Spinal cord (tissue), 10 donors: ENCODE measurements at places on chromosomes 3 and 15. TPM values are rescaled to one million over a fixed set of nuclear protein-coding genes. Genes with fewer than 3 reads are reported as not detected.

Gene ARGFX
- total RNA-seq = not detected

Gene GNAT1
- not detected for total RNA-seq

Gene STRA6
- 9.4 TPM for total RNA-seq

Gene STT3B
- total RNA-seq = 196 TPM

Gene RTP3
- not detected for total RNA-seq

Gene DCUN1D1
- 41.5 TPM for total RNA-seq

GRCh38 chr3:161393803-161394202 is 22.5 kb upstream of the SPTSSB start:
- H3K36me3 ChIP-seq = no peaks in the 10 kb centered on the region
- no peak overlapping the region for H3K27ac ChIP-seq
- no peak overlapping the region for H3K4me3 ChIP-seq
- DNase-seq = no peak
- no peaks in the 10 kb centered on the region for H3K27me3 ChIP-seq

GRCh38 chr3:178465260-178466180 is 70.7 kb upstream of the KCNMB2 start:
- no peak for DNase-seq
- H3K27me3 ChIP-seq = no peaks in the 10 kb centered on the region
- no peaks in the 10 kb centered on the region for H3K36me3 ChIP-seq
- H3K4me3 ChIP-seq = no peak overlapping the region
- H3K27ac ChIP-seq = no peak overlapping the region

GRCh38 chr3:119676020-119676419 is 1.2 kb downstream of the COX17 start:
- no peak overlapping the region for H3K27ac ChIP-seq
- no peaks in the 10 kb centered on the region for H3K27me3 ChIP-seq
- peak overlapping the region; percentile 63 for H3K4me3 ChIP-seq
- no peak for DNase-seq
- H3K4me1 ChIP-seq = no peaks in the 10 kb centered on the region

DNA sequence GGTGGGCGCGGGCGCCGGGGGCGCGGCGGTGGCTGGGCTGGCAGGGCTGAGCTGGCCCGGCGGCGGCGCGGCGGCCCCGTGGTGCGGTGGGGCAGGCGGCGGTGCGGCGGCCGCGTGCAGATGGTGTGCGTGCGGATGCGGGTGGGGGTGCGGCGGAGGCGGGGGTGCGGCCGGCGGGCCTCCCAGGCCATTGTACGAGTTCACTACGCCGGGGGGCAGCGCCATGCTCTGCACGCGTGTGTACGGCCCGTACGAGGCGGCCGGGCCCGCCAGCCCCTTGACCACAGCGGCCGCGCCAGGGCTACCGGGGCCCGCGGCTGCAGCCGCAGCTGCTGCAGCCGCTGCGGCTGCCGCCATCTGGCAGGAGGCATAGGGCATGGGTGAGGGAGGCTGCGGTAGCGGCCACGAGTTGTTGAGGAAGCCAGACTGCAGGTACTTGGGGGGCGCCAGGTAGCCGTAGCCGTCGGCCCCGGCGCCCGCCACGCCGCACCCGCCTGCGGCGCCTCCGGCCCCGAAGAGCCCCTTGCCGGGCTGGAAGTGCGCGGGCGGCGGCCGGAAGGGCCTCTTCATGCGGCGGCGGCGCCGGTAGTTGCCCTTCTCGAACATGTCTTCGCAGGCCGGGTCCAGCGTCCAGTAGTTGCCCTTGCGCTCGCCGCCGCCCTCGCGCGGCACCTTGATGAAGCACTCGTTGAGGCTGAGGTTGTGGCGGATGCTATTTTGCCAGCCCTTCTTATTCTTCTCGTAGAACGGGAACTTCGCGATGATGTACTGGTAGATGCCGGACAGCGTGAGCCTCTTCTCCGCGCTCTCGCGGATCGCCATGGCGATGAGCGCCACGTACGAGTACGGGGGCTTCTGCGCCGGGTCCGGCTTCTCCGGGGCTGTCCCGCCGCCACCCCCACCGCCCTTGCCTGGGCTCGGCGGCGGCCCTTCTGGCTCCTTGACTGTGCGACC is 951 bp downstream of the FOXL2 start:
- peak; percentile 32 for DNase-seq
- H3K36me3 ChIP-seq = no peaks in the 10 kb centered on the region
- H3K4me1 ChIP-seq = peaks cover 50% of the 10 kb centered on the region
- H3K27me3 ChIP-seq = peaks cover 99% of the 10 kb centered on the region
- peak overlapping the region; percentile 15 for H3K27ac ChIP-seq

DNA sequence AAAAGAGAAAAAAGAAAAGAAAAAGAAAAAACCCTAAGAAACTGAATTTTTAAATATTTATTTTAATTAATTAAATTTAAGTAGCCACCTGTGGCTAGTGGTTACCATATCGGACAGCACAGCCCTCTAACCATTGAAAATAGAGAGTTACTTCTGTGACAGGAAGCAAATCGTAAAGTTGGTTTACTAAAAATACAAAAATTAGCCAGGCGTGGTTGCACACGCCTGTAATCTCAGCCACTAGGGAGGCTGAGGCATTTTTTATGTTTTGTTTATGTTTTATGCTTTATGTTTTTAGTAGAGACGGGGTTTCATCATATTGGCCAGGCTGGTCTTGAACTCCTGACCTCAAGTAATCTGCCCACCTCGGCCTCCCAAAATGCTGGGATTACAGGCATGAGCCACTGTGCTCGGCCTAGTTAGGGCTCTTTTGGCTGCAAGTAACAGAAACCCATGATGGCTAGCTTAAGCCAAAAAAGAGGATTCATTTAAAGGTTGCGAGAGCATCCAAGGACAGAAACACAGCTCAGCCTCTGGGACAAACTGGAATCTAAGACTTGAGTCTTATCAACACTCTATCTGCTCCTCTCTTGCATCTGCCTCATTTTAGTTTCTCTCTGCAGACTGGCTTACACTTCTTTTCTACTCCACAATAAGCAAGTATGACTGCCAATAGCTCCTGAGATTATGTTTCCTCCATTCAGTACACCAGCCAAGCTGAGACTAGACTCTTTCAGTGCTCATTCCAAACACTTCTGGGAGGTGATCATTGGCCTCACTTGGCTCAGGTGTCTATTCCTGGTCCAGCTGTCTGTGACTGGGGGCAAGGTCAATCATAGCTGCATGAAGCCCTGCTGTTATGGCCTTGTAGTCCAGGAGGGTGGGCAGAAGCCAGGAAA is 6.8 kb upstream of the SKIL start:
- no peak overlapping the region for H3K4me3 ChIP-seq
- no peak overlapping the region for H3K27ac ChIP-seq
- H3K4me1 ChIP-seq = peaks cover 2% of the 10 kb centered on the region
- H3K36me3 ChIP-seq = no peaks in the 10 kb centered on the region

GRCh38 chr3:133469140-133469731 is 69.4 kb downstream of the BFSP2 start:
- no peaks in the 10 kb centered on the region for H3K36me3 ChIP-seq
- no peak overlapping the region for H3K4me3 ChIP-seq
- H3K27ac ChIP-seq = peak overlapping the region; percentile 8

DNA sequence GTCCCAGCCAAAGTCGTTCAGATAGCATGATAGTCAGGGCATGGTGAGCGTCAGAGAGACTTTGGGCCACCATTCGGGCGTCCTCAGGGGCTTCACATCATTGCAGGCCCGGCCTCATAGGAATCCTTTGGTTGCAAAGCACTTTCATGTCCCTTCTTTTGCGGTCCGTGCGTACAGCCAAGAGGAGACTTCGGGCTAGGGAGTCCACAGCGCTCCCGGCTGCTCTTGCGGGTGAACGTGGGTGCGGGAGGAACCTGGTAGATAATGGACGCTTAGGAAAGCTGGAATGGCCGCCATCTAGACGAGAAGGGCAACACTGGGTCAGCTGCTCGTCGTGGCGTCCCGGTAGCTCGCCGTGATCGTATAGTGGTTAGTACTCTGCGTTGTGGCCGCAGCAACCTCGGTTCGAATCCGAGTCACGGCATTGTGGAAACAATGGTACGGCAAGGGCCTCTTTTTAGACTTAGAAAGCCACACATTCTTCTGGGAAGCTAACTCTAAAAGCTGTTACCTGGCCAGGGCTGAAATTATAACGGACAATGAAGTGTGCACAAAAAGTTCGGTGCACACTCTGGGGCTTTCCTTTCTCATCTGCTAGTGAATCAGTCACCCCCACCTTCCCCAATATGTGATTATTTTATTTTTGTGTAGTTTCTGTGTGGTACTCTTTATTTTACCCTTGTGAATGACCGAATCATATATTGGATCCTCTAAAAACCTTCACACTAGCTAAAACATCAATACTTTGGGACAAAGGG is 13.2 kb upstream of the SHF start:
- no peaks in the 10 kb centered on the region for H3K27me3 ChIP-seq
- peak; percentile 77 for DNase-seq
- peak overlapping the region; percentile 99 for H3K27ac ChIP-seq
- H3K36me3 ChIP-seq = no peaks in the 10 kb centered on the region
- peak overlapping the region; percentile 76 for H3K4me3 ChIP-seq

DNA sequence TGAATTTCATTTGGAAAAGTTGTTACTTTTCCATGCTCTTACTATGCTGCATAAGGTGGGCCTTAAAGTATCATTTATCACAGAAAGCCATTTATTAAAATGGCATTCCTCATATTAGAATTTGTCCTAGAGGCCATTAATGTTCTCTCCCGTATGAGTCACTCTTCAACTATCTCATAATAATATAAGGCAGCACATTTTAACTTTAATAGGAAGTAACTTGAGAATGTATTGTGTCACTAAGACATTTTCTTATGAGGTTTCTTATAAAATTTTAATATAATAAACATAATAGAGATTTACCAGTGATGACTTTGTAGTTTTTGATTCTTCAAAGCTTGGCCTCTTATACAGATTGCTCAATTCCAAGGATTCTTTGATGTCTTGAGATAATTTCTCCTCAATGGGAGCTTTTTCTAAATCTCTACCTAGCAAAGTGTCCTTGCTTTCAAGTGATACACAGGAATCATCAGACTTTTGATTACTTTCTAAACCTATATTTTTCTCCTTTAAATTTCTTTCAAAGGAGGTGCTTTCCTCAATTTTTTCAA is 74.7 kb downstream of the ZBBX start:
- no peak overlapping the region for H3K4me3 ChIP-seq
- no peaks in the 10 kb centered on the region for H3K27me3 ChIP-seq
- H3K27ac ChIP-seq = no peak overlapping the region
- no peak for DNase-seq
- H3K36me3 ChIP-seq = no peaks in the 10 kb centered on the region
- H3K4me1 ChIP-seq = no peaks in the 10 kb centered on the region

DNA sequence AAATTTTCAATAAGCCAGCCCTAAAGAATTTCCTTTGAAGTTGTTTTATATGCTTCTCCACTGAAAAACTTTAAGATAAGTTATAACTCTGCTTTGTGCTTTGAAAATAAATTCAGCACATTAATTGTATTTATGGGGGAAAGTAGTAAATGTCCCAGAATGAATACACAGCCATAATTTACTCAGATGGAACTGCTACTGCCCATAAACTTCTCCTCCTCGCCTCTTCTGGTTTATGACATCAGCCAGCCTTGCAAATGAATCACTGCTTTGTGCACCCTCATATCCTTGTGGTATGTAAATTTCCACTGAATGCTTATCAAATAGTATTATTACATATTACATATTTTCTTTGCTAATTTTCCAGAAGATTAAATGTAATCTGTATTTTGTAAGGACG is 302.0 kb downstream of the DIPK2A start:
- H3K4me3 ChIP-seq = no peak overlapping the region
- DNase-seq = no peak
- no peaks in the 10 kb centered on the region for H3K36me3 ChIP-seq
- no peaks in the 10 kb centered on the region for H3K4me1 ChIP-seq

DNA sequence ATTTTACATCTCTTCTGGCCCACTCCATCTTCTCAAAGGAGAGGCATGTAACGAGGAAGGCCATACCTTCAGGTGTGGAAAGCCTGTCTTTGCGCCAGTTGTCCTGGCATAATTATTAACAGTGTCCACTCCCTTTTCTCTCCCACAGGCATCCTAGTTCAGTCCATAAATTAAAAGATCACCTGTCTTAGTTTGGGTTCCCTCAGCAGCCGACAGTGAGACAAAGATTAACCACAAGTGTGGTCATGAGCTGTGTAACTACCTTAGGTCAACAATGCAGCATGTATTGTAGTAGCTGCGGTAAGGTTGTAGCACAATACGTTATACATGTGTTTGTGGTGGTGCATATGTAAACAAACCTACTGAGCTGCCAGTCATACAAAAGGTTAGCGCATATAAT is 103.3 kb upstream of the GALNT15 start:
- H3K27ac ChIP-seq = no peak overlapping the region
- no peaks in the 10 kb centered on the region for H3K27me3 ChIP-seq
- H3K4me1 ChIP-seq = no peaks in the 10 kb centered on the region
- H3K4me3 ChIP-seq = no peak overlapping the region
- DNase-seq = no peak

DNA sequence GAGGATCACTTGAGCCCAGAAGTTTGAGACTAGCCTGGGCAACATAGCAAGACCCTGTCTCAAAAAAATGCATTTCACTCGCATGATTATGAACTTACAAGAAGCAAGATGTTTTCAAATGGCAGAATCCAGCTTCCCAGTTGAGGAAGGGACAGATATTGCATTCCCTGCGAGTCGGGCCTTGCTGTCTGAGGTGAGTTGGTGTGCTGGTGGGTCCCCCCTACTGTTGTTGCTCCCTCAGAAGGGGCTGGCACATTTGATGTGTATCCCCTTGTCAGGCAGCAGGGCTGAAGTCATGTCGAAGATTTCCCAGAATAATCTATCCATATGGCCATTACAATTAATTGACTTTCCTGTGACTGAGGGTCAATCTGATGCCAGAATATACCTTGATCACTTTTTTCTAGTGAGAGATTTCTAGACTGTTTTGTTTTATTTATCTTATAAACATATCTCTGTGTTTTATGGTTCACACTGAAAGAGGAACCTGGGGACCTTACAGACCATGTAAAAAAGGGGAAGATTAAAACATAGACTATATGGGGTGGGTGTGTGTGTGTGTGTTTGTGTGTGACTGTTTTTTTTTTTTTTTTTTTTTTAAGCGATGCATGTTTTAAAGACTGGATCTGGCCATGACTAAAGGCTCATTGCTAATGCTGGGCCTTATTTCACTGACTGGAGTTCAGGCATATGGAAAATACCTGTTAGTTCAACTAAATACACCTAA is 112.1 kb upstream of the MRPS22 start:
- peaks cover 10% of the 10 kb centered on the region for H3K4me1 ChIP-seq
- no peaks in the 10 kb centered on the region for H3K36me3 ChIP-seq
- H3K27ac ChIP-seq = no peak overlapping the region
- no peak overlapping the region for H3K4me3 ChIP-seq
- DNase-seq = no peak
- peaks cover 6% of the 10 kb centered on the region for H3K27me3 ChIP-seq

- no peak overlapping the region for H3K27ac ChIP-seq
- H3K36me3 ChIP-seq = peaks cover 14% of the 10 kb centered on the region
Measured at GRCh38 chr15:88029696-88030095, 226.8 kb downstream of the NTRK3 start.
